ENCODE measurements at places on chromosomes 6 and 20.

GRCh38 chr6:22667855-22668254 lies 98.5 kb downstream of the HDGFL1 start:
- DNase-seq, result no peak

GRCh38 chr20:34709044-34709830 lies 5.1 kb downstream of the TP53INP2 start:
- DNase-seq, result peak; percentile 80

DNA sequence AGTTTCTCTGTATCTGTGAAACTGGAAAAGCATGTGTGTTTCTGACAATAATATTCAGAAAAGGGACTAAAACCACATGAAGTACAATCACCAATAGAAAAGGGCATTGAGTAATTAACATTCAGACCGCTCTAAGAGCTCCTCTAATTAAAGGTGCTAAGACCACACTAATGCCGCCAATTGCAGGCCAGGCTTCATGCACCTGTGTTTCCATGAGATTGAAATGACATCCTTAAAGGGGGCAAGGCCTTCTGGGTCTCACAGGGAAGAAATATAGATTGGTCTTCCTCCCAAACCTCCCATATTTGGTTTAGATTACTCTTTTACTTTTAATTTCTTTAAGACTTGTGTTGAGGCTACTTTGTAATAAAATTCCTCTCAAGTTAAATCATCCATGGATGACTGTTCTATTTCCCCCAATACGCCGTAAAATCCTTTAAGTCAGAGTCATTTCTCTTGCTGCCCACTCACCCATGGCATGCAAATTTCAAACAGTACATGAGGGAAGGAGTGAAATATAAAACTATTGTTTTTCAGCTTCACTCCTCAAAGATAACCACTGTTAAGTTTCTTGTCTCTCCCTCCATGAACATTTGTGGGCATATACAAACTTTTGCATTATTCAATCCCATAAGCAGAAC lies 110.6 kb downstream of the UBE3D start:
- DNase-seq, result no peak

DNA sequence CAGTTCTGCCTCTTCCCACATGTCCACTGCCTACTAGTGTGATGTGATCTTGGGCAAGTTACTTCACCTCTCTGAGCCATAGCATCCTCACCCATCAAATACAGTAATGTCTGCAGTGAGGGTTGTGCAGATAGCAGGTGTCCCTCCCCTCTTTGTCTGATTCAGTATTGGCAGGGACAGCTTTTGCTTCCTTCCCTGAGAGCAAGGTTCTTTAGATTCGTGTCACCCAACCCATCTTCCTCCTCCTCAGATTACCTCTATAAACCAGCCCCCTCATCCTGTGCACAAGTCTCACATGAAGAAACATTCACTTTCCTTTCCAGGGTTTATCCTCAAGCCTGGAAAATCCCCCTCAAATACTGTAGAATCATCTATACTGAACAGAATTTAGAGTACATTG lies 15.4 kb downstream of the ACTR5 start:
- no peak for DNase-seq

GRCh38 chr6:144219056-144219685 lies 66.0 kb upstream of the UTRN start:
- DNase-seq, result peak; percentile 56

GRCh38 chr6:11241793-11242201 lies 9.3 kb upstream of the NEDD9 start:
- no peak for DNase-seq

DNA sequence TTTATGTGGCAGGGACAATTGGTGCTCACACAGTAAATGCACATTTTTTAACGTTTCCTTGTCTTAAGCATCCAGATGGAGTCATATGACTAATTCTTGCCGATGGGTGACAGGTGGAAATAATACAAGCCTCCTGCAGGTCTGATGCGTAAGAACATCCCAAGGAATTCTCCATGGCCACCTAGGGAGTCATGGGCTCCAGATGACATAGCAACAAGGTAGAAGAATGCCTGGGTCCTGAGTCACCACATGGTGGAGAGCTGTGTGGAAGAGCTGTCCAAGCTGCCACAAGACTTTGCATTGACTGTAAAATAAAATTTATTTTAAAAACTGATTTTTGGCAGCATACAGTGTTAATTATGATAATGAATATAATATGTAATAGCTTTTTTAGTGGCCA lies 77.0 kb upstream of the MAP3K7 start:
- DNase-seq, result no peak

GRCh38 chr20:1463971-1464570 lies 2.6 kb downstream of the NSFL1C start:
- peak; percentile 41 for DNase-seq

- DNase-seq, result no peak
These were observed 21.9 kb upstream of the CD2AP start for GRCh38 chr6:47455533-47456209.

GRCh38 chr20:40952136-40952535 lies 76.5 kb upstream of the TOP1 start:
- DNase-seq, result no peak

DNA sequence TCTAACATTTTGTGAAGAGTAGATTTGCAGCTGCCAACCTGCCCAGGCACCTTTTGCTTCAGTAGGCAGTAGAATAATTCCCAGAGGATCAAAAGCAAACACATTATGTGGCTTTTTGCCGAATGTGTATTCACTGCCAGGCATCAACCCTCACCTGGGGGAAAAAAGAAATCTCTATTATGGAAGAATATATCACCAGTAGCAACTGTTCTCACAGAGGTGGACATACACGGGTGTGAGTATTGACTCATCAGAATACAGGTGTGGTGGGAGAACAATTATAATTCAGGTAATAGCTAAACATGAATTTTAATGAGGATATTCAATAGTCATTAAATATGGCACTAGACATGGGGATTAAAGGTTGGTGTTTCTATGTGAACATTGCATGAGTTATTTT lies 910.7 kb downstream of the TFAP2A start:
- DNase-seq, result no peak

DNA sequence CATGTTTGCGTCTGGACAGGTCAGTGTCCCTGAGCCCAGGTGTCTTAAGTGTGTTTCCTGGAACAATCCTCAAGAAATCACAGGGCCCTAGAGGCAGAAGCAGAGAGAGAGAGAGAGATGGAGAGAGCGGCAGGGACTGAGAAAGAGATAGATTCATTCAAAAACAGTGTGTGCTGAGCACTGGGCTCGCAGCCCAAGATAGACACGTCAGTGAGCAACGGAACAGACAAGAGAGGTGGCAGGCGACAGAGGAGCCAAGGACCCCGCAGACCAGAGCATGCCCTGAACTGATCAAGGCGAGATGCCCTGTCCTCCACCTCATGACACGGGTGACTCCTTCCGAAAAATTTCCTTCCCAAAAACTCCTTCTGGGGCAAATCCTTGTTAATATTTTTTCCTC lies 362.0 kb upstream of the SULF2 start:
- DNase-seq, result no peak

- DNase-seq, result no peak
These were observed 11.2 kb downstream of the ZCCHC3 start for GRCh38 chr20:308427-309038.

DNA sequence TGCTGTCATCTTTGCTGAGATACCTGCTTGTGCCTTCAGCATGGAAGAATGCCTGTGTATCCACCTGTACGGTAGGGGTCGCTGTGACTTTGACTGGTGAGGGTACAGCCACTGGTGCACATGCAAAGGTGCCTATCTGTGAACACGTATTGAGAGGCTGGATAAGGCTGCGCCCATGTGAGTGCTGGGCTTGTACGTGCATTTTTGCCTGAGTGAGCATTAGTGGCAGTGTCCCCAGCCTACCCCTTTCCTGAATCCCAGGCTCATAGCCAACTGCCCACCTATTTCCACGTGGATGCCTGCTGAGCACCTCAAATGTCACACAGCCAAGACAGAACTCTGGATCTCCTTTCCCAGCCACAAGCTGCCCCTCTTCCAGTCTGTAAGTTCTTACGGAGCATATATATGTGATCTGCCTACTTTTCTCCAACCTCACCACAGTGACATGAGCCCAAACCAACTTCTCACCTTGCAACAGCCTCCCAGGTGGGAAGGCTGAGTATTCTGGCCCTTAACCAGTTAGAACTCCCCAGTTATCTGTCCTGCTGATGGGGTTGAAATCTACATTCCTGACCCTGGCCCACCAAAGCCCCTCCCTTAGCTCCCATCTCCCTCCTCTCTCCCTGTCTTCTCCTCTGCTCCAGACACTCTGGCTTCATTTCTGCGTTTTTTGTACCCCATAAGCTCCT lies 1.1 kb upstream of the SLC2A10 start:
- DNase-seq, result no peak

- DNase-seq, result no peak
These were observed 630.8 kb downstream of the PHF3 start for GRCh38 chr6:64266351-64266821.
